Activated naive CD8-positive, alpha-beta T cell treated with anti-CD3 and anti-CD28 coated beads, Interleukin-2, amount 10 ng/mL, durations not matched to agents 7 days and 5 days (primary cell): ENCODE measurements at places on chromosomes 5 and 9.

DNA sequence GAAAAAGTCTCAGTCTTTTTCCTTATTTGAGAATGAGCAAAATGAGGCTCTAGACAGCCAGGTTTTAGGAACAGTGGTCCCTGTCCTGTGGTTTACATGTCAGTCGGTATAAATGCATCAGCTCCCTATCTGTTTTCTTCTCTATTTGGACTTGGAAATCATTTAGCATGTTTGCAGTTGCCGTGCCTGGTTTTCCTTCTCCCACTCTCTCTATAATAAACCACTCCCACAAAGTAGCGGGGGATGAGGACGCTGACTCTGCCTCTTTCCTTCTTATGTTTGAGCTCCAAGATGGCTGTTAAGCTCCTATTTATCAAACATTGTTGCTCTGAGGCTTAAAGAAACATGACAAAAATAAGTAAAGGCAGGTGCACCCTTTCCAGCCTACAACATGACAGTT, 57.2 kb upstream of the CTSL start:
- DNase-seq, result no peak

GRCh38 chr9:68498816-68499215, 41.9 kb downstream of the TMEM252 start:
- DNase-seq, result no peak

DNA sequence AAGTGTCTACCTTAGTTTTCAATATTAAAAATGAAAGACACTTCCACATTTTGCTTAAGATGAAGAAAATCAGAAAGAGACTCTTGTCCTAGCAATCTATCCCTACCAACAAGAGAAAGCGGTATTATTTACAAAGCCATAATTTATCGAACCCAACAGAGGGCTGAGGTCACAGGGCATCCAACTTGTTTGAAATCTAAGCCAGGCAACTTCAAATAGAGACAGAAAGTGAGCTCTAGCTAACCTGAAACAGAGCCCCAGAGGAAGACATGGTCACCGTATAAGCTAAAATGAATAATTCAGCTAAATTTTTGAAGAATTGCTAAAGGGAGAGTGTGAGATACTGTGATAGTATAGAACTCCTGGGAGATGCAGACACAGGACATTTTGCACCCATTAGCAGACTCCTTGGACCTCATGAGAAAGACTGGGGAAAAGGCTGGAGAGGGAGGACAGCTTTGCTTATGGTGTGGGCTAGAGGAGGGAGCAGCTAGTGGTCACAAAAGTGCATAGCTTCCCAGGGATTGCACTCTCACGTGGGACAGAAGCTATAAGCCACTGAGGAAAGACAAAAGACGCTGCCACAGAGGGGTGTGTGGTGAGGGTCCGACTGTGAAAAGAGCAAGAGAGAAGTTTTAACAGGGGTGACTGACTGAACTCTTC, 624.2 kb upstream of the GRIN3A start:
- DNase-seq, result no peak

GRCh38 chr5:126056851-126057622, 366.2 kb upstream of the GRAMD2B start:
- no peak for DNase-seq

- DNase-seq, result no peak
Observed at GRCh38 chr5:178777520-178777919, 47.1 kb upstream of the ZNF354A start.

- DNase-seq, result no peak
Observed at GRCh38 chr5:129271308-129271707, 176.8 kb downstream of the ISOC1 start.

DNA sequence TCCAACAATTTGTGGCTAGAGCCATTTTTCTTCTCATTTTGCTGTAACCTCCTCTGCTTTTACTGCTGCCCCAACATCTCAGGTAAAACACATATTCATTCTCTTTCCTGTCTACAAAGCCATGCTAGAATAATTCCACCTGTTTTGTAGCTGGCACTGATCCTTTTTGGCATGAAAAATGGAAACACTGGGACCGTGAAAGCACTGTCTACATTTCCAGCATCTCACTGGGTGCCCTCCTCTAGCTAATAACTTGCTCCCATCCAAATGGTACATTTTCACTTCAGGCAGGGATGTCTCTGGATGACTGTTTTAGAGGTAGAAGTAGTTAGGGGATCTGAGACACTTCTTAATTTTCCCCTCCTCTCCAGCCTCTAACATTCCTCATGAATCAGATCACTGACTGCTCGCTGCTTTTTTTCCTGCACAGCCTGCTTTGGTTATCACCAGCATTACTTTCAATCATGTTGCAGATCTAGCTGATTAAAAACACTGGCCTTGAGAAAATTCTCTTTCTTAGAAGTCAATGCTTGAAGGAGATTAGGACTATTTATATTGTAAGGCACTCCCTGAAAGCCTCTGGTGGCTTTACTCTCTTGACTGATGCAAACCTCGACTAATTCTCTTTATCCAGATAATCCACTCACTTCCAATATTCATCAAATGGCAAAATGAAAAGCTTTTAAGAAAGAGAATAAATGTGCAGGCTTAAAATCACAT, 1312.6 kb upstream of the DMAC1 start:
- no peak for DNase-seq

- no peak for DNase-seq
Observed at GRCh38 chr5:148904440-148904839, 78.0 kb downstream of the ADRB2 start.
